ENCODE measurements at places on chromosomes 12 and 14.

GRCh38 chr12:85681333-85681732 lies 154.9 kb downstream of the RASSF9 start:
- no peak for DNase-seq

GRCh38 chr12:30896461-30896860 lies 30.1 kb upstream of the TSPAN11 start:
- no peak for DNase-seq

GRCh38 chr14:71322655-71323250 lies 415.5 kb downstream of the PCNX1 start:
- peak; percentile 40 for DNase-seq

- DNase-seq = peak; percentile 94
Measured at GRCh38 chr12:88299567-88300101, 157.5 kb downstream of the TMTC3 start.

DNA sequence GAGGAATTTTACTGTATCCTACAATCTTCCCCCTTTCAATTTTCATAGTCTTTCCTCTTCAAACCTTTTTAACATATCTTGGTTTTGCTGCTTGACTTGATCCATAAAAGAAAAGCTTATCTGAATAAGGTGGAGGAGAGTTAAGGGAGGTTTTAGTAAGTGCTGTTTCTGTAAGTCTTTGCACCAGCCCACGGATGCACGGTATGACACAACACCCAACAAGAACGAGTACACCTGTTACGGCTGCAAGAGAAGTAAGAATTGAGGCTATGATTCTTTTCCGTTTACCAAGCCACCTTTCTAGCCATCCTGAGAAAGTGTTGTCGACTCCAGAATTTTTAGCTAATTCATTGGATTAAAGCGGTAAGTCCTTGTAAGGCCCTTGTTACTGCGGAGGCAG lies 26.1 kb upstream of the CPNE8 start:
- no peak for DNase-seq

- DNase-seq = no peak
Measured at GRCh38 chr14:59582845-59583509, 6.4 kb upstream of the CCDC175 start.

DNA sequence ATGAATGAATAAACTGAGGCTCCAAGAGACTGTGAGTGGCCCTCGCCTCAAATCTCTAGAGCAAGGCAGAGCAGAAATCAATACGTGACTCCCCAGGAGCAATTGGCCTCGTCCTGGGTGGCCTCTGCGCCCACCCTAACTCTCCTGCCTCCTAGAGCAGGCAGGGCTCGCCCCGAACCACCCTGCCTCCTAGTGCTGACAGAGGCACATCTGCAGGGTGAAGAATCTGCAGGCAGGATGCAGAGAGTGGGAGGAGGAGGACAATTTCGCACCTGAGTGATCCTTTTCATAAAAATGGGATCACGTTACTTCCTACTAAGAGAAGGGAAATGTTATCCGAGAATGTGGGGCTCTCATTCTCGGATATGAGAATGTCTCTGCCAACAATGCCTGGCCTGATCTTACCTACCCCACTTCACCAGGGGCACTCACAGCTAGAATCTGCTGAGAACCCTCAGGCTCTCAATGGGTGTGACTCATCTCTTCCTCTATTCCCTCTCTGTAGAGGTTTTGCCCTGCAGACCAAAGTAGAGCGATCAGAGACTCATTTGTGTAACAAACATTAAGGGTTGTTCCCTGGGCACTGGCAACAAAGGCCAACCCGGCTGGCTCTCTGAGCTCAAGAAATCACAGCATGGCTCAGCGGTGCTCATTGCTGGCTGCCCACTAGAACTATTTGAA lies 61.7 kb upstream of the BCL2L14 start:
- DNase-seq = peak; percentile 96

- DNase-seq = no peak
Measured at GRCh38 chr12:263574-263973, 938 bp upstream of the SLC6A13 start.

DNA sequence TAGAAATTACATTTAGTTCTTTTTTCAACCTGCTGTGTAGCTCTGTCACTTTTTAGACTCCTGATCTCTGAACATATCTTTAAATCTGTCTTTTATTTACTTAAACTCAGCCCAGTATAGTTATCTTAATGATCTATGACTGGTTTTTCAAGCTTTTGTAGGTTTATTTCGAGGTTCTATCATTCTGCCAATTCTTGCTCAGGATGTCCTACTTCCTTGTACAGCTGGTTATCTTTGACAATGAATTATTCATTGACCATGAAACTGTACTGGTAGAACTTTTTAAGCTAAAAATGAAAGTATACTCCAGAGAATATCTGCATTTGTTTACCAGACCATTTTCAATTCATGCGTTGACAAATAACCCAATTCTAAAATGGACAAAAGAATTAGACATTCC lies 37.8 kb downstream of the TC2N start:
- DNase-seq = no peak

DNA sequence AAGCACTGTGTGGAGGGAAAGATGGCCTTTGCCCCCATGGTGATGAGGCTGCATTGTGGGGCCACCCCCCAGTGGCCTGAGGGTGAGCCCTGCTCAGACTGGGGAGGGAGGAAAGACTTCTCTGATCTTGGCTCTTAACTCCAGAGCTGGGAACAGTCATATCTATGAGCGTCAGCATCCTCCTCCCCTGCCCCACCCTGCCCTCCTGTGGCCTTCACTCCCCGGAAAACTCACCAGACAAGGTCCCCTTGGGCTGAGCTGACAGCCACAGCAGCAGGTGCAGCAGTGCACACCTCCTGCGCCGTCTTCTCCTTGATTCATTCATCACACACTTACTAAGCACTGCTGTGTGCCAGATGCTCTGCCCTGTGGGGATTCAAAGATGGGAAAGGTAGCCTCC lies 98.8 kb downstream of the B4GALNT3 start:
- DNase-seq = no peak

DNA sequence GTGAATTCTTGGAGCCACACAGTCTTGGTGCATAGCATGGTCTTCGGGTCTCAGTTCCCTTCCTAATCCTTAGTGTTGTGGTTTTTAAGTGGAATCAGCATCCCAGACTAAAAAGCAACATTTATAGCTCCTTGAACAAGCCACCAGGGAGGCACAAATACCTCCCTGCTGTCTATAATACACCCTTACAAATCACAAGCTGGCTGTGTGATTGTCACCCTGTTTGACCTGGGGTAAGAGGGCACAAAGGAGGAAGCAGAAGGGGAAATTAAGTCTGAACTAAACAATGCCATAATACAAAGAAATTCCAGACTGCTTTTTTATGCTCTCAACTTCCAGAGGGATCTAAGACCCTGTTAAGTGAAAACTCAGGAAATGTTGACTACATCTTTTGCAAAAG lies 7.7 kb upstream of the MMP19 start:
- DNase-seq = no peak

- no peak for DNase-seq
Measured at GRCh38 chr14:39023939-39024871, 78.8 kb downstream of the SEC23A start.

GRCh38 chr12:113587720-113588119 lies 116.0 kb upstream of the LHX5 start:
- no peak for DNase-seq

GRCh38 chr14:80213602-80214001 lies 2.3 kb upstream of the DIO2 start:
- peak; percentile 44 for DNase-seq

DNA sequence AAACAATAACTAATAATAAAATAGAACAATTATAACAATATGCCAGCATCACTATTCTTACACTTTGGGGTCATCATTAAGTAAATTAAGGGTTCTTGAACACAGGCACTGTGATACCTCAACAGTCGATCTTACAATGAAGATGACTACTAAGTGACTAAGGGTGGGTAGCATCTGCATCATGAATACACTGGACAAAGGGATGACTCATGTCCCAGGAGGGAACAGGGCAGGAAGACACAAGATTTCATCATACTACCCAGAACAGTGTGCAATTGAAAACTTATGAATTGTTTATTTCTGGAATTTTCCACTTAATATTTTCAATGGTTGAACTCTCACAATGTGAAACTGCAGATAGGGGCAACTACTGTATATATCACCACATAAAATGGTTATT lies 19.7 kb downstream of the TSPAN19 start:
- DNase-seq = peak; percentile 69

GRCh38 chr12:94616203-94616729 lies 34.1 kb downstream of the TMCC3 start:
- DNase-seq = peak; percentile 62

- DNase-seq = no peak
Measured at GRCh38 chr14:75928690-75929181, 53.1 kb downstream of the TGFB3 start.

- DNase-seq = peak; percentile 24
Measured at GRCh38 chr12:80157645-80158044, 58.3 kb downstream of the OTOGL start.

DNA sequence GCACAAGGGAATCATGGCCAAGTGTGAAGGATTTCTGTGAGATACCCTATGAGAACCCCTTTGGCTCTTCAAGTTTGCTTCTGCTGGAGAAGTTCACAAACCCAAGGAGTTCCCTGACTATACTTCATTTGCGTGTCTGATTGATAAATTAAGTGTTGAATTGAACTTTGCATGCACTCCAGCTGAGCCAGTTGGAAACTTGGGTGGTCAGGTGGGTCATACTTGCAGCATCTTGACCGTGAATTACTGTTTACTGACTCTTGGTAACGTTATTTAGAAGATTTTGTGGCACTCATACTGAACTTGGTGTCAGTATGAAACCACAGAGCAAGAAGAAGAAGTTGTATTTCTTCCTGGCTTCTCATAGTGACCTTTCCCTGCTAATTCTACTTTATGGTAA lies 77.5 kb downstream of the TGFB3 start:
- no peak for DNase-seq

GRCh38 chr12:122031342-122032216 lies 9.9 kb downstream of the BCL7A start:
- DNase-seq = peak; percentile 19

GRCh38 chr14:23430723-23431085 lies 4.8 kb downstream of the MYH7 start:
- DNase-seq = peak; percentile 43

- DNase-seq = no peak
Measured at GRCh38 chr12:24879644-24880043, 69.3 kb downstream of the BCAT1 start.

DNA sequence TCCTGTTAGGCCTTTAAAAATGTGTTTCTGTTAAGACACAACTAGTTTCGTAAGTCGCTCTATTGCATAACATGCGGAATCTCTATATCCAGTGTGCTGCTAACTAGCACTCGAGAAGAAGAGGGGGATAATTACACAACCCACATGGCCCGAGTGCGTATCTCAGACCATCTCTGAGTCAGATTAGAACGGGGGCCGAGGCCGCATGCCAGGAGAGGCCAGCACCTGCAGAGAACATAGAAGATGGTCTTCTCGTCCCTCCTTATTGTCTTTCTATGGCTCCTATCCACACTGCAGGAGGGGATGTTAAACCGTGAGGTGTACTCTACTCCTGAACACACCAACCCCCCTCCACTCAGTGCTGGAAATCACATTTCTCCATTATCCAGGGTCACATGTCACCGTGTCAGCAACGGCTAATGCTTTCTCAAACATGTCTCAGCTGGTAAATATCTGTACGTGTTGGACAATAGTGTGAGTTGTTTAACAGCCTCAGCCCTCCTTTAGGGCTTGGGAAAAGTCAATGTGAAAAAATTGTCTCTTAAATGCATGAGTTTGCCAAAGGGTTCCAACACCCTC lies 56.3 kb downstream of the CCDC88C start:
- DNase-seq = peak; percentile 34

GRCh38 chr12:106495354-106495965 lies 87.3 kb upstream of the RFX4 start:
- no peak for DNase-seq

DNA sequence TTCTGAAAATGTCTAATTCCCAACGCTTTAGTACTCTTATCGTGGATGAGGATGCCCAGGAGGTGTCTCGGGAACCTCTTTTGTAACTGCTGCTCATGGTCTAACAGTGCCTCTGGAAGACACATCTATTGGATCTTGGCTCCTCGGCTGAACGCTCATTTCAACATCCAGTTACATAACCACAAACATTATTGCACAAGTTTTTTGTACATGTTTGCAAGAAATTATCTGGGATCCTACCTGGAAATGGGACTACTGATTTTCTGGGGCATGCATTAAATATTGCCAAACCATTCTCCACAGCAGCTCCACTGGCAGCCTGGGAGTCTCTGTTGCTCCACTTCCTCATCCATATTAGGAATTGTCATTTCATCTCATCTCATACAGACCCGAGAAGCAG lies 117.5 kb upstream of the EVL start:
- no peak for DNase-seq

- DNase-seq = peak; percentile 57
Measured at GRCh38 chr12:57133013-57133569, 4.8 kb downstream of the LRP1 start.

DNA sequence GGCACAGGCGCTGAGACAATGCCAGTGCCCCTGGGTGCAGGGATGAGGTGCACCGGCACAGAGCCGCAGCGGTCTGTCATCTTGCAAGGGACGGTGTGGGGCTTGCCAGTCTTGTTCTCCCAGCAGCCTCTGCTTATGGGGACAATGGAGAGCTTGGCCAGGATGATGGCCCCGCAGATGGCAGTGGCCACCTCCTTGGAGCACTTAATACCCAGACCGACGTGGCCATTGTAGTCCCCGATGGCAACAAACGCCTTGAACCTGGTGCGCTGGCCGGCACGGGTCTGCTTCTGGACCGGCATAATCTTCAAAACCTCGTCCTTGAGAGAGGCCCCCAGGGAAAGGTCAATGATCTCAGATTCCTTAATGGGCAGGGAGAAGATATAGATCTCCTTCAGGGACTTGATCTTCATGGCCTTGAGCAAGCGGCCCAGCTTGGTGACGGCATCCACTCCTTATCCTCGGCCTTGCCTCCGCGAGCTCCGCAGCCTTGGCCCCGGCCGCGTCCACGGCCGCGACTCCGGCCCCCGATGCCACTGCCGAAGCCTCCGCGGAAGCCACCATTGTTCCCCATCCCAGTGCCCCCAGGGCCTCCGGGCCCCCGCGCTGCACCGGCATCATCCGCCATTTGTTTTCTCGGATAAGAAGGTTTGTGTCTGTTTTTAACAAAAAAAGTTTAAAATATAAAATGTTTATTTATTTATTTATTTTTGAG lies 29.9 kb downstream of the VRTN start:
- no peak for DNase-seq

DNA sequence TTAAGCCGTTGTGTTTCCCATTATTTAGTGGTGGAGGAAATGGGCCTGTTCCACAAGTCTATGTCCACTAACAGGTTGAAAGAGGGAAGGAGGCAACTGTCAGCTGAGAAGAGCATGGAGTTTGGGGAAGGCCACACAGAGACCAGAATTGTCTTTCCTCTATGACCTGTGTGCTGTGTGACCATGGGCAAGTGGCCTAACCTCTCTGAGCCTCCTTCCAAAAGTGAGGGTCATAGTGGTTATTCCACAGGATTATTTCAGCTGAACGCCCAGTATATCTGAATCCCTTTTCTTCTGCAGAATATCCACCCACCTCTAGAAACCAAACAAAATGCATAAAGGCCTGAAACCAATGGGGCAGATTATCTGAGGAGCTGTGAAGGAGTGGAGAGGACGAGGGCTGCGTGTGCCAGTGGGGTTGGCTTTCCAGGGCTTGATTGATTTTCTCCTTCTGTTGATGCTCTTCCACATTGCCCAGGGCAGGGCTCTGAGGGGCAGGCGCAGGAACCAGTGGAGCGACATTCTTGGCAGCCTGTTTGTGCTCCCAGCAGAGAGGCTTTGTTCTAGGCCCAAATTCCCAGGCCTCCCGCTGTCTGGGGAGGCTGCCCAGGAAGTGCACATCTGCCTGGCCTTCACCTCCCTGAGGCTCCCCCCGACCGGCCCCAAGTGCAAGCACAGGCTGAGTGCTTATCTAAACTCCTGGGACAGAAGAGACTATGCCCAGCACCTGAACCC lies 452.7 kb downstream of the BCL11B start:
- DNase-seq = peak; percentile 43

All from RPMI7951 (cell line).